Fibroblast of skin of abdomen (primary cell): ENCODE measurements at places on chromosomes 3 and 15.

DNA sequence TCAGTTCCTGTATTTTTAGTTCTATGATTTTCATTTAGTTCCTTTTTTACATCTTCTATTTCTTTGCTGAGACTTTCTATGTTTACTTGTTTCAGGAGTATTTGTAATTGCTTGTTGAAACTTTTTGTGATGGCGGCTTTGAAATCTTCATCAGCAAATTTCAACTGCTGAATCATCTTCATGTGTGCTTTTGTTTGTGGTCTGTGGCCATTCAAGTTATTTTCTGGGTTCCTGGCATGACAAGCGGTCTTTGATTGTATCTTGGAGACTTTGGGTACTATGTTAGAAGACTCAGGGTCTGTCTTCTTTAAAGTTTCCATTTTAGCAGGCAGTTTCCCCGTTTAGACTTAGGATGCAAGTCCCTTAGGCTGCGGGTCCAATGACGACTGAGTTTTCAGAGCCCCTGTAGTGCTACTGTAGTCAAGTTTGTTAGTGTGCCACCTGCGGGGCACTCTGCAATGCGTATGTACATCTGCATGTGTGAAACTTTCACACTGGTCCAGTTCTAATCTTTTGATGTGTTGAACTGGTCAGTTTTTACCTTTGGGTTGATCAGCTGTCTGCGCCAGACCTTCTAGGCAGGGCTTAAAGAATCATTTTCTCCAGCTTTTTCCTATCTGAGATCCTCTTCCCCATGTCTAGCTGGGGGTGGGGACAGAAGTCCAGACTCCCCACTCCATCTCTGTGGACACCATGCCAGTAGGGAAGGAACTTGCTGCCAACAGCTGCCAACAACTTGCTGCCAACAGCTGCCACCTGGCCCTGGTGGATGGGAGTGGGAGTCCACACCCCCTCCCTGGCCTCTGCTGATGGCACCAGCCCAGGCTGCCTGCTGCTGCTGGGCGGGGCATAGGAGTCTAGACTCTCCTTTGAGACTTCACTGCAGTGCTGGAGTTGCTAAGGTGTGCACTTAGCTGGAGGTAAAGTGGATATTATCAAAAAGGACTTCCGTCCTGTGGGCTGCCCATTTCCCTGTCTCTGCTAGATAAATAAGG lies 190.9 kb downstream of the TJP1 start:
- no peak for DNase-seq

DNA sequence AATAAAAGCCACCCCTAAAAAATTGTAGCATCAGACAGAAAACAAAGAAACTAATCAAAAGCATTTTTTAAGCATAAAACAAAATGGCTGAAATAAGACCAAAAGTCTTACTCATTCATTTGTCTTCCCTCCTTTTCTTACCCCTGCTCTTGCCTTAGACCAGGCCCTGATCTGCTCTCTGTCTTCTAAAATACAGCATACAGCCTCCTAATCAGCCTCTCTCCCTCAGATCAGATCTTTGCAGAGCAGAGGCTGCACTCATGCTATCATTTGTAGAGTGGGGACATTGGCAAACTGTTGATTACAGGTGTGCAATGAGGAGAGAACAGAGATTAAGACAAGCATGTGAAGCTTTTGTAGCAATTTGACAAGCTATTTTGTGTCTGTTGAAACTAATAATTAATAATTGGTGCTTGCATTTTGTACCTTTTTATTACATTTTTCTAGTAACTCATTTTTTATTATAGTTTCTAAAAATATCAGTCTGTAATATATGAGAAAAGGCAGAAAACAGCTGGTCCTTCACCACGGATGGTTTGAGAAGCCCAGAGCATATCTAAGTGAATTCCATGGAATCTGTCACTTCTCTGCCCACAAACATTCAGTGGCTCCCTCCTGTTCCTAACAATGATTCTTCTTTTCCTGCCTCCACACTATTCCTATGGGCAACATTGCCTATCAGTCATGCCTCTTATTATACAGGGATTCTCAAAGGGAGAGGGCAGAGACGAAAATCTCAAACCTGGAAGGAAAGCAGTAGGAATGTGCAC lies 286.2 kb upstream of the STT3B start:
- no peak for DNase-seq

- DNase-seq: no peak
Observed at GRCh38 chr3:24316887-24317383, 177.7 kb downstream of the THRB start.

DNA sequence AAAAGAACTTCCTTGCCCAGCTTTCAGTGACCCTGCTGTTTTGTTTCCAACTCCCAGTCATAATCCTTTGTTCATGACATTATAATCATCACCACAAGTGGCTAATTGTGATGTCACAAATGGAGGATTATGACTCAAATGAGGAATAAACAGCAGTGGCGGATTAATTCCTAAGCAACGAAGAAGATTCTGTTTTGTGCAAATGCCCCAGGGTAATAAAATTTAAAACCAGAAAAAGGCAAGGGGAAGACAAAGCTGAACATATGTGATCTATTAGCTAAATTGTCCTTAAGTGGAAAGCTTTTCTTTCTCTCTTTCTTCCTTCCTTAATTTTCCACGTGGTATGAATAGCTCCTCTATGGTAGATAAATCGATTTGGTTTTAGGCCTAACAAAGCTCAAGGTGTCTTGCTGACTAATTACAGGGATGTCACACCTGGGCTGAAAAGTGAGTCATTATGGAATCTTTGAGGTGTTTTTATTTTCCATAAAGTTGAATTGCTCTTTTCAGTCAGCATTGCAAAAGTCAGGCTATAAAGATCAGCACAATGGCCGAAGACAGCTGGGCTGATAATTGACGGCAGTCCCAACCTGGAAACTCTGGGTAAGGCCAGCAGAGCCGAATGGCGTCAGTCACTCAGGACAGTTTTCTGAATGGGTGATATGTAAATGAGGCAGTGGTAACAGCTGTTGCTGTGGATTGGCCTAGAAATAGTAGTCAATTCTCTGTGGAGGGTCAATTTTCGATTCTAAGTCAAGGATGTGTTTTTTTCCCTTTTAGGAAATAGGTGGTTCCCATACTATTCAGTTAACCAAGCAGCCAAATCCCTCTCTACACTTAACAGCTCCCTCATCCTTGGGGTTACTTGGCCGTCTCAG lies 121.5 kb downstream of the PTPRG start:
- peak; percentile 82 for DNase-seq

DNA sequence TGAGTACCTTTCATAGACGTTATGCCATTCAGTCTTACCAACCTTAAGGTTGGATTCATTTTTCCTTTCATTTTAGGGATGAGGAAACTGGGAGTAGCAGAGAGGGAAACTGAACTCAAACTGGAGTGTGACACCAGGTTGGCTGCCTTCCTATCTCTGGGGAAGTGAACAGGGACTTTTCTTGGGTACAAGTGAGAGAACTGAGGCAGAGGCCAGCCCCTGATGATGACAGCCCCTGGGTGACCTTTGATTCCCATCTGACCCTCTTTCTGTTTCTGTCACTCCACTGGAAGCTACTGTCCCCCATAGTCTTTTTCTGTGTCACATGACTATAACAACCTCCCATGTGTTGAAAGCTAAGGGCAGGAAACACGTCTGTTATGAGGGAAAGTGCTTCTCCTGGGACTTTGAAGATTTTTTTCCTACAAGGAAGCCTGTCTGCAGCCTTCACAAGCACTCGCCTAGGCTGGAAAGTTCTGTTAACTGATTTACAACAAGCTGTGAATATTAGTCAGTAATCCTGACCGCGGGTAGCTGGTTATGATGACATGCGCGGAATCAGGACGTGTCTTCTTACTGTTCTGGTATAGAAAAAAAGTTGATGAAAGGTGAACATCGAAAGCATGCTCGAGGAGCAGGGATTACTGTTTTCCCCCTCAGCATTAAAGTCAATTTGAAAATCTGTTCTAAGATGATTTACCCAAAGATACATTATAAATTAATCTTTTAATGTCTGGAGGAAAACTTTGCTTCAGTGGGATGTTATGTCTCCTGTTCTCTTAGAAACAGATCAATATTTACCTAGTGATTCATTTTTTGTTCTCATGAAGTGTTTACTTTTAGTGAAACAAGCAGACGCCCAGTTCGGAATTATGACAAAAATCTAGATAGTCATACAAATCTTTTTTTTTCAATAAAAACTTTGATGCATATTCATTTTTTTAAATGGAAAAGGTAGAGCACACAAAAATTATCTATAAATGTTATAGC lies 31.5 kb downstream of the ABHD2 start:
- peak; percentile 90 for DNase-seq

DNA sequence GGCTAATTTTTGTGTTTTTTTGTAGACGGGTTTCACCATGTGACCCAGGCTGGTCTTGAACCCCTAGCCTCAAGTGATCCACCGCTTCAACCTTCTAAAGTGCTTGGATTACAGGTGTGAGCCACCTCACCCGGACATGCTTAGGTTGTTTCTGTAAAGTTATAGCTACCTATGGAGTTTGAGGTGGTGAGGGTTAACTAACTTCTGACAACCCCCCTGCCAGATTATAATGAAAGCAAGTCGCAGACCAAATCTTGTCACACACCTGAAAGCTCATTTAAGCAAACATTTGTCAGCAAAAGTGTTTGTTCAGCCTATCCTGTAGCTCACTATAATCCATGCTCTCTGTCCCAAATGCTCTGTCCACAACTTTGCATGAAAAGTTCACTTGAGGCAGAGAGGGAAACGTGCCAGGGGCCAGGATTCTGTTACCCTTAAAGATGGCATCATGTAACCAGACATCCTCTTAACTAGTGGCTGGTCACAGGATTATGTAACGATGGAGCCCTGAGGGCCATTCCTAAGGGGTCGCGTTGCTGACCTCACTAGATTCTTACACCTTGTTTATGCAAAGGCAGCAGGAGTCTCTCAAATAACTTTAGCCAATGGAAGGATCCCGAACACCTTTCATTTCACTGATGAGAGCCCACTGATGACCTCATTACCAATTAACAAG lies 24.1 kb upstream of the SENP5 start:
- no peak for DNase-seq
